ENCODE measurements at places on chromosomes 4 and X. TPM values are rescaled to one million over a fixed set of nuclear protein-coding genes. Genes with fewer than 3 reads are reported as not detected.

Gene MAEA
- polyA plus RNA-seq, result 55.1 TPM

Gene NEK1
- 29.8 TPM for polyA plus RNA-seq

Gene BMX
- polyA plus RNA-seq, result 1.7 TPM

Gene MXD4
- polyA plus RNA-seq, result 113 TPM

Gene HDAC6
- 173 TPM for polyA plus RNA-seq

Gene DRD5
- polyA plus RNA-seq, result not detected

Gene ATP8A1
- polyA plus RNA-seq, result 29.9 TPM

Gene PRRG3
- polyA plus RNA-seq, result 17.5 TPM

Gene SSX4B
- not detected for polyA plus RNA-seq

Gene UGT8
- 10.2 TPM for polyA plus RNA-seq

Gene CFAP47
- polyA plus RNA-seq, result 2.8 TPM

Gene PDLIM3
- 15.4 TPM for polyA plus RNA-seq

Gene ASB9
- polyA plus RNA-seq, result 10.7 TPM

Gene PNCK
- polyA plus RNA-seq, result 0.67 TPM

Gene CENPVL2
- polyA plus RNA-seq, result not detected

Gene HS6ST2
- 22.9 TPM for polyA plus RNA-seq

Measured in left lung (tissue), 14 donors.